NK-92 treated with Interleukin-12 subunit alpha and Interleukin-12 subunit beta, amount 100 ng/mL, for 24 hours (cell line): ENCODE measurements at places on chromosomes 11 and 22.

GRCh38 chr11:20854215-20854955, 185.0 kb downstream of the NELL1 start:
- no peak for DNase-seq

GRCh38 chr22:39498368-39498767, 3.7 kb upstream of the MIEF1 start:
- DNase-seq, result no peak

DNA sequence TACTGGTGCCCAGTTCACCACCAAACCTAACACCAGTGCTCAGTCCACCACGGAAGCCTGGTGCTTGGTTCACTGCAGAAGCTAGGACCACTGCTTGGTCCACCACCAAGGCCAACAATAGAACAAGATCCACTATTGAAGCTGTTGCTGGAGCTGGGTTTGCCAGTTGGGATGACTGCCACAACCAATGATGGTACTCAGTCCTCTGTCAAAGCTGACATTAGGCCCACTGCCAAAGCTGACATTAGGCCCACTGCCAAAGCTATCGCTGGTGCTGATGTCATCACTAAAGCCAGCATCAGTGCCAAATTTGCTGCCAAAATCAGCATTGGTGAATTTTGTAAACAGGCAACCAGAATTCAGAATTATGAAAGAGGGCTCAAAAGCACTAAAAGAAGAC, 1850.2 kb upstream of the RAG2 start:
- no peak for DNase-seq

DNA sequence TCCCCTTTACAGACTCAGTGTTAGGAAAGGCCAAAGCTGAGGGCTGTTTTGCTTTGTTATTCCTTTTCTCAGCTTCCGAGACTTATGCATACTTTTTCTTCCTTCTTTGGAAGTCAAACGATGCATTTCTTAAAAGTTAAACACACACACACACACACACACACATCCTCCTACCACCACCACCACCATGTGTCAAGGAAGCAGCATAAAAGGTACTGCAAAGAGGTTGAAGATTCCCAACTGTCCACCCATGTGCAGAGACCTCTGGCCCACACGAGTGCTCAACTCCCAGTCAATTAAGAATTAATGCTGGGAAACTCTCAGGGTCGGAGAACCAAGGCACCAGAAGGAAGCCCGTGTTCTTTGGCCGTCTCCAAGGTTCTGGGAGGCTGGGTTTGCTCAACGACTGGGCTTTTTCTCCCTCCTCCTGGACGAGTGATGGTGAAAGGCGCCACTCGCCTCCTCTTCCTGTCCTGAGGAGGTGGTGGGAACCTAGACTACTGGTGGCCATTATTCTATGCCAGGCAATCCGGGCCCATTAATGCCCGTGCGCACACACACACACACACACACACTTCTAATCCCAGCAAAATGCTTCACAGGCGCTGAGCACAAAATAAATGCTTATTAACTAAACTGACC, 15.1 kb downstream of the MN1 start:
- DNase-seq, result no peak

- no peak for DNase-seq
Observed at GRCh38 chr11:34631297-34631696, 10.4 kb downstream of the EHF start.

DNA sequence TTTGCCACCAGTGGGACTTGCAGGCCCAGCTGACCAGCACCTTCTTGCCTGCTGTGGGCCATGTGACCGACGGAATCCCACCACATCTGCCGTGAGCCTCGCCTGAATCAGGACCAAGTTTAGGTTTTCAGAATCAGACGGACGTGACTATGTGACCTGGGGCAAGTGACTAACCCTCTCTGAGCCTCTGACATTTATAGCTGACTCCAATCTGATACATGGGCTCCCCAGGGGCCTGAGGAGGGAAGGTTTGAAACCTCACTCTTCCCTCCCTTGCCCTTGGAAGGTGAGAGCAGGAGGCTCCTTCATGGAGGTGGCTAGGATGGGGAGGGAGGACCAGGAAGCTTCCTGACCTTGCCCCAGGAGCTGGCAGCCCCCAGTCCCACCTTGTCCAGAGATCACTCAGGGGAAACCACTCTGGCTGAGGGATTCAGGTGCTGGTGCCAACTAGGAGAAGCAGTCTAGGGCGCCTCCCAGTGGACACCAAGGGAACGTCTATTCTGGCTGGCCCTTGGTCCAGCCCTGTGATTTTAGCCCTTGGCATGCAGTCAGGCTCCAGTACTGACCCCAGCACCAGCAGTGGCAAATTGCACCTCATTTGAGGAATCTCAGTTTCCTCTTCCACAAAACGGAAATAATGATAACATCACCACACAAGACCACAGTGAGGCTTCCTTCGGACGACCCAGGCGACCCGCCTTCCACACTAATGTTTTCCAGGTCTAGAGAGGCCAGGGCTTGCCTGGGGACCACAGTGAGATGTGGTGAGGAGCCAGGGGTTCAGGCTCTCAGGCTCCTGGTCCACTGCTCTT, 47.2 kb upstream of the SYT7 start:
- DNase-seq, result no peak

DNA sequence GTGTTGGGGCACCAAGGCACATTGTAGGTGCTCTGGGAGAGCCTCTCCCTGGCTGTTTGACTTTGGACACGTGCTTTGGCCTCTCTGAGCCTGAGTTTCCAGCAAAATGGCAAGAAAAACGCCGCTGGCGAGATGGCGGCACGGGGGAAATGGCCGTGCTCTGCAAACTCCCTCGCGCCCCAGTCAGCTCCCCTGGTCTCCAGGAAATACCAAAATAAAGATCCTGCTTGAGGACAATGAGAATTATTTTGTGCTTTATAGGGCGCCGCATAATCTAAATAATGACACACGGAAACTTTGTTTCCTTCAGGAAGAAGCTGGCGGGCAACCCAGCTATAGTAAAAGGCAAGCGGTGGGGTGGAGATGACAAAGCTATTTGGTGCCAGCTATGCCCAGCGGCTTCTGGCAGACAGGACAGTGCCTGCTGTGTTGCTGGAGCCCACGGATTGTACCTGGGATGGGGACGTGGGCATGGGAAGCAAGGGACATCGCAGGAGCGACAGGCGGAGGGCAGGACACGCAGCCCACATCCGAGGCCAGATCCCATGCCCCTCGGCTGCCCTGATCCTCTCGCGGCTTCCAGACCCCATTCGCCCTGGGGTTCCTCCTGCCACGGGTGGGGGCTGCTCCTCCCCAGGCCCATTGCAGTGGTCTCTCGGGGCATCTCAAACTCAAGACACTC, 26.3 kb upstream of the RFPL3 start:
- DNase-seq, result no peak

DNA sequence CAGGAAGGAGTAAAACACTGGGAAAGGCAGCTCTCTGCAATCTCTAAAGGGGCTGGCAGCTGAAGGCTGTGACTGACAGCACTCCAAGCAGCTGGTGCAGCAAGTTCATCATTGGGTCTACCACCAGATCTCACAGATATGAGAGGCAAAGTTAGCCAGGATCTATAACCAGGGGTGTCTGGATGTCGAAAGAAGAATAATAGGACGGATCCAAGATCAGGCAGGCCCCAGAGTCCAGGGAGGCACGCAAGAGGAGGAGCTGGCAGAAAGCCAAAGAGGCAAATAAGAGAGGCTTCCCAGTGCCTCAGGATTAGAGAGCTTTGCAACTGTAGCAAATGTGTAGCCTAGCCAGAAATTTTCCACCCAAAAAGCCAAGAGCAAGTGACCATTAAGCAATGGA, 77.1 kb downstream of the RBMXL2 start:
- DNase-seq, result no peak
